ENCODE measurements at places on chromosomes 7 and 10.

DNA sequence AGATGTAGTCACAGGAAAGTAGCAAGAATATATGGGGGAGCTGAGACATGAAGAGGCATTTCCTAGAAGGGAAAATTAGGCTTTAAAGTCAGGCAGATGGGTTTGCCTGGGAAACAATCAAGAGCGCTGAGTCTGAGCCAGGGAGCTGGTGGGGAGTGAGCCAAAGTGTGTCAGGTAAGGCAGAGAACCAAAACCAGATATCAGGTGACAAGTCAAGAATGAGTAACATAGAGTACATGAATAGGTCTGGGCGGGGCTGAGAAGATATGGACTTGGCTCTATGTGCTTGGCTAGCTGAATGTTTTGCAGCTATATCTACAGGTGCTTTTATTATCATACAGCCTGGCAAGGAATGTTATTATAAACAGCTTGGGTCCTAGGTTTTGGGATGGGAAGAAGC is 49.3 kb downstream of the GPR141 start:
- DNase-seq: no peak

DNA sequence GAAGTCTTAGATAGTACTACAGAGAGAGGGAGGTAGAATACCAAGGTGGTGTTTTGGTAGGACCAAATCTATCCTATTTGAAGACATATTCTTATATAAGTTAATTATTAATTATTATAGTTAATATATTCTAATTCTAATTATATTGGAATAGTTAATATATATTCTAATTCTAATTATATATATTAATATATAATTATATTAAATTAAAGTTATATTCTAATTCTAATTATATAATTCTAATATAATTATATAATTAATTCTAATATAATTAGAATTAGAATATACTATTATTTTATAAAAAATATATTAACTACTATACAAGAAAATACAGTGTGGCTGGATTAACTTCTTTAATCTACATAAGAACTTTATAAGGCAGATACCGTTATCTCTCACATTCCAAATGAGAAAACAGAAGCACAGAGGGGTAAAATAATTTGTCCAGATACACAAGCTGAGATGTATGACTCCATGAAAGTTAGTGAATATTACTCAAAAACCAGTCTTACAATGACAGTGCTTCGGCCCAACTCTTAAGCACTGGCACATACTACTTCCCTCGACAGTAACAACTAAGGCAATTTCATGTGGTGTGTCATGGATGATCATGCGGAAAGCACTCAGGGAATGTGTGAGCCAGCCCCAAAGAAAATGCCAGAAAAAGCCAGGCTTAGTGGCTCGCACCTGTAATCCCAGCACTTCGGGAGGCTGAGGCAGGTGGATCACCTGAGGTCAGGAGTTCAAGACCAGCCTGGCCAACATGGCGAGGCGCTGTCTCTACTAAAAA is 42.6 kb downstream of the TYW1B start:
- DNase-seq: no peak

- no peak for DNase-seq
These were observed 169.6 kb upstream of the PODXL start for GRCh38 chr7:131726031-131726430.

DNA sequence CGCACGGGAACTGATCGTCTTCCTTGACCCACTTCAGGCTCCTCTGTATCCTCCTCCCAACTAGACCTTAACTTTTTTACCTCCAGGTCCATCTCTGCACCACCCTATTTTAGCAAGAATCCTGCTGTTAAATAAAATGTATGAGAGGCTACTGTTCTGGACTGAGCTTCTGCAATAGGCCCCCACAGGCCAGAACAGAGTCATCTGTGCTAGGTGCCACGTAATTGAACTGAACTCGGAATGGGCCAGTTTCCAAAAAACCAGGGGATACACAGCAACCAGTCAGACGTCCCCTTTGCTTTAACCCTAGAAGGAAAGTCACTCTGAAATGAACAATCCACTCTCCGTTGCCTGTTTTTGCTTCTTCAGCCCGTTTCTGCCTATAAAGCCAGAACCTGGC is 71.3 kb downstream of the CHST15 start:
- no peak for DNase-seq

- no peak for DNase-seq
These were observed 53.5 kb downstream of the SCIN start for GRCh38 chr7:12623885-12624498.

- no peak for DNase-seq
These were observed 118.8 kb upstream of the MYO3A start for GRCh38 chr10:25815236-25815635.

GRCh38 chr7:127251036-127251464 is 1.7 kb downstream of the GRM8 start:
- DNase-seq: no peak

GRCh38 chr7:17516771-17517170 is 218.3 kb downstream of the AHR start:
- DNase-seq: no peak

DNA sequence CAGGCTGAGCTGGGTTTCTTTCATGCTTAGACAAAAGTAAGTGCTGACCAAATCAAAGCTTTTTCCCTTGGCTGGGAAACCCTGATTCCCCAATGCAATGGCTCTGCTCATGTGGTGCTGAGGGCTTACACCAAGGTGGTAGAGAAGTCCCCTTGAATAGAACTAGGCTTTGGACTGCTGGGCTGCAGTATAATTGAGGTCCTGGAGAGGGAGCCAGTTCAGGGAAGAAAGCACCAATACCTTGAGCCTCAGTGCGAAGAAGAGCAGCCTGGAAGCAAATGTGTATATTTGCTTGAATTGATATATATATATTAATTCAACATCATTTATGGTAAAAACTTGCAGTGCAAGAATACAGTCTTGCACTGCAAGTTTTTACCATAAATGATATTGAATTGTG is 391.1 kb downstream of the RPS24 start:
- DNase-seq: no peak

- no peak for DNase-seq
These were observed 230.9 kb downstream of the PARD3 start for GRCh38 chr10:34584164-34584563.

DNA sequence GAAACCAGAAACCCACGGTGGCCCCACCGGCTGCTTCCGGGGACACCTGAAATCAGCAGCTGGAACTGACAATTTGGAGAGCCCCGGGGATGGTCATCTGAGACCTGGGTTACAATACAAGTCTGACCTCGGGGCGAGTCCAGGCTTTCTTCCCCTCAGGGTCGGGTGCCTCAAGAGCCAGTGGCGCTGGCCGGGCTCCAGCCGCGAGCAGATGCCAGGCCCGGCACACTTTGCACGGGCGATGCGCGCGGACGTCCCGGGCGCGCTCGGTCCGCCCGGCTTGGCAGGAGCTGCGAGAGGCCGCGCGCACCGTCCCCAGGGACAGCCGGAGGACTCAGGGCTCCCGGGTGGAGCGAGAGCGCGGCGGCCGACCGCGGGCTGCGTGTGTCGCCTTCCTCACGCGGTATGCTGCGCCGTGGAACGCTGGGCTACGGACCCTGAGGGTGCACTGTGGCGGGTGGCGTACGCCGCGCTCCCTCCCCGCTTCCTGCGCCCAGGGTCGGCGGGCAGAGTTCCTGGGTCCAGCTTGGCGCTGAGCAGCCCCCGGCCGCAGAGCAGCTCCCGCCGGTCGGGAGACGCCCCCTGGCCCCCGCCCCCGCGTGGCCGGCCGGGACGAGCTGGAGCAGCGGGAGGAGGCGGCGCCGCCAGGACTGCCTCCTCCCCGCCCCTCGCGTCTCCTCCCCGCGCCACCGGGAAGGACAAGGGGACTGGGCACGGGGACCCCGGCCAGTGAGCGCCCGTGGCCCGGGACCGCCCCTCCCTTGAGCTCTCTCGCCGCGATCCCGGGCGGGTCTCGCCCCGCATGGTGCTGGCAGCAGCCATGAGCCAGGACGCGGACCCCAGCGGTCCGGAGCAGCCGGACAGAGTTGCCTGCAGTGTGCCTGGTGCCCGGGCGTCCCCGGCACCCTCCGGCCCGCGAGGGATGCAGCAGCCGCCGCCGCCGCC is at the start of gene RBM20:
TSS of gene RBM20 (plus strand) at position 684 of the 945 bp plus-strand sequence. CDS start at position 803, 119 bp downstream.
- no peak for DNase-seq

DNA sequence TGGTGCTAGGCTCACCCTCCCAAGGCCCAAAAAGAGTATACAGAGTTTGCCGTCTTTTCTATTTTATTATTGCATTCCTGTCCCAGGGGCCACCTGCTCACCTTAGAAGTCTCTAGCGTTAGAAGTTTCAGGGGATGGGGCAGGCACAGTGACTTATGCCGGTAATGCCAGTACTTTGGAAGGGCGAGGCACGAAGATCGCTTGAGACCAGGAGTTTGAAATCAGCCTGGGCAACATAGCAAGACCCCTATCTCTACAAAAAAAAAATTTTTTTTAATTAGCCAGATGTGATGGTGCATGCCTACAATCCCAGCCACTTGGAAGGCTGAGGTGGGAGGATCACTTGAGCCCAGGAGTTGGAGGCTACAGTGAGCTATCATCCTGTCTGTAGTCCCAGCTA is 30.3 kb upstream of the HSPB1 start:
- DNase-seq: no peak

All from activated CD4-positive, alpha-beta T cell treated with anti-CD3 and anti-CD28 coated beads, Interleukin-2, amount 50 U/mL, for 4 hours (primary cell).